ENCODE measurements at places on chromosomes 13 and 19. TPM values are rescaled to one million over a fixed set of nuclear protein-coding genes. Genes with fewer than 3 reads are reported as not detected.

DNA sequence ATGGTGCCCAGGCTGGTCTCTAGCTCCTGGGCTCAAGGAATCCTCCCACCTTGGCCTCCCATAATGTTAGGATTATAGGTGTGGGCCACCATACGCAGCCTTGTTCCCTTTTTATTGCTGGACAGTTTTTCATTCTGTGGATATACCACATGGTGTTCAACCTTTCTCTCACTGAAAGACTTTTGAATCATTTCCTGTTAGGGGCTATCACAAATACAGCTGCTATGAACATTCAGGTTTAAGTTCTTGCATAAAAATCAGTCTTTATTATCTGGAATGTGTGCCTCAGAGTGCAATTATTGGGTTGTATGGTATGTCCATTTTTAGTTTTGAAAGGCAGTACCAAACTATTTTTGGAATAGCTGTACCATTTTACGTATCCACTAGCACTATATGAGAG, 647.2 kb downstream of the LIG4 start:
- no peak for DNase-seq

- DNase-seq, result no peak
Observed at GRCh38 chr13:24042710-24043440, 117.6 kb upstream of the SPATA13 start.

GRCh38 chr19:3350014-3350663, 16.2 kb upstream of the NFIC start:
- no peak for DNase-seq

DNA sequence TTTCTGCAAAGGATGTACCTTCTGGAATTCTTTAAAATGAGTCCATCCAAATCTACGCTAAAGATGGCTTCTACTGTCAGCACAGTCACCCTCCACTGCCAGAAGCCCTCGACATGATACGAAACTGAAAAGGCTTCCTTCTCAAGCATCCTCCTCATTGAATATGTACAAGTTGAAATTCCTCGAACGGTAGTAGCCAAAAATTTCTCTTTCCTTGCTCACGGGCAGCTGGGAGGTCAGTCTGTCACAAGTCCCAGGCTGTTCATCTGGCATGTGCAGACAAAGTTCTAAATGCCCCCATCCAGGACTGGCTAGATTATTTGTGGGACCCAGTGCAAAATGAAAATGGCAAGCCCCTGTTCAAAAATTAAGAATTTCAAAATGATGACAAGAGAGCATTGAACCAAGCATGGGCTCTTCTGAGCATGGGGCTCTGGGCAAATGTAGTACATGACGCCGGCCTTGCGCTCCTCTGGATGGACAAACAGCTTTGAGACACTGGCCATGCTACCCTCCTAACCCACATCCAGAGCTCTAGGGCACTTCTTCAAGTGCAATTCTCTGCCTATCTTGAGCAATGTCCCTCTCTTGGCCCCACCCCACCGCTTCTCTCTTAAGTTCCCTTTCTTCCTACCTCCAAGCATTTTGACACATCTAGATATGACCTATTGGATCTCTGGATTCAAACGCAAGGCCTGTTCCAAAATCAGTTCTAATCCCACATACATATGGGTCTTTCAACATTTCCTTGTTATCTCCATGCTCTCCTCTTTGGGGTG, 78.9 kb upstream of the FLT1 start:
- no peak for DNase-seq

DNA sequence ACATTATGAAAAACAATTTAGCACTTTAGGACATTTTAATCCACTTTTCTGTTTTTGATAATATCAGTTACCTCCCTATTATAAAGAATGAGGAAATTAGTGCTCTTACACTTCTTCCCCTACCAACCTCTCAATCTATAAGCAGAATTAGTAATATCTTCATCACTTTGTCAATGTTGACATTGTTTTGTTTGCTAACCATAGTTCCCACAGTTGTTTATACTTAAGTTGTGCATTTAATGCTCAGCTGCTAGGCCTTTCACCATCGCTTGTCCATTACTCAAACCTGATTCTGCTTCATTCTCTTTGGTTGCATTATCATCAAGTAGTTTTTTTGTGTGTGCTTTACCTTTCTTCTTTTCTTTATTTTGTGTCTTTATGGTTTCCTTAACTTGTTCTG, 132.1 kb downstream of the CDK8 start:
- no peak for DNase-seq

- DNase-seq, result no peak
Observed at GRCh38 chr19:19662344-19662743, 1.1 kb downstream of the ATP13A1 start.

GRCh38 chr19:49344505-49345423, 9.6 kb downstream of the CD37 start:
- no peak for DNase-seq

CD22 gene
- total RNA-seq, result 7.6 TPM

MYADM gene
- 68.3 TPM for total RNA-seq

All from vagina (tissue), 2 donors.